ENCODE measurements at places on chromosomes 2 and 18.

GRCh38 chr2:127563458-127564428, 28.3 kb downstream of the MYO7B start:
- DNase-seq = no peak

- no peak for DNase-seq
These were observed 5.5 kb upstream of the ID2 start for GRCh38 chr2:8676191-8676920.

DNA sequence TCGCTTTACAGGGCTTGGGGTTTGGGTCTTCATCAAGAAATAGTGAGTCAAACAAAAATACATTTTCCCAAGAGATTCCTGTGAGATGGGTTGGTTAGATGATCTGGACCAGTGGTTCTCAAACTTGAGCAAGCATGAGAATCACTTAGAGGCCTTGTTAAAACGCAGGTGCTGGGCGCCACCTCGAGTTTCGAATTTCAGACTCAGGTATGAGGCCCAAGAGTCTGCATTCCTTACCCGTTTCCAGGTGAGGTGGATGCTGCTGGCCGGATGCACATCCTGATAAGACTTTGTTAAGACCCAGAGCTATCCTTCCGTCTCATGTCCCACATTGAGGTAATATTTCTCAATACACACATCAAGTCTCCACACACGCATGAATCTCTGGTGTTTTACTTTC, 707.8 kb upstream of the SALL3 start:
- no peak for DNase-seq

DNA sequence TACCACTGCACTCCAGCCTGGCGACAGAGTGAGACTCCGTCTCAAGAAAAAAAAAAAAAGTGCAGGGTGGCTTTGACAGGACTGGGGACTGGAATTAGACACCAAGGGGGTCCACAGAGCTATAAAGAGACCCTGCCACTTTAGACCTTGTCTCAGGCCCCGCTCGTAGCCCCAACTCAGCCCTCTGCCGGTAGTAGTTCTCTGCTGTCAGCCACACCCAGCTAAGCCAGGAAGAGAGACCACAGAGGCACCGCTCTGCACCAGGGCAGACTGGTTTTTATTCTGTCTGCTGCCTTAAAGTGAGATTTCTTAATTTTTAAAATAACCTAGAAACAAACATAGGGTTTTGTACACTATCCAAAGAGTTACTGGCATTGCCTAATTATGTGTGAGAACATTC, 66.0 kb downstream of the STEAP3 start:
- no peak for DNase-seq

GRCh38 chr2:37877457-37878315, 47.4 kb upstream of the RMDN2 start:
- peak; percentile 39 for DNase-seq

GRCh38 chr18:58975781-58976180, 111.1 kb downstream of the ZNF532 start:
- no peak for DNase-seq

DNA sequence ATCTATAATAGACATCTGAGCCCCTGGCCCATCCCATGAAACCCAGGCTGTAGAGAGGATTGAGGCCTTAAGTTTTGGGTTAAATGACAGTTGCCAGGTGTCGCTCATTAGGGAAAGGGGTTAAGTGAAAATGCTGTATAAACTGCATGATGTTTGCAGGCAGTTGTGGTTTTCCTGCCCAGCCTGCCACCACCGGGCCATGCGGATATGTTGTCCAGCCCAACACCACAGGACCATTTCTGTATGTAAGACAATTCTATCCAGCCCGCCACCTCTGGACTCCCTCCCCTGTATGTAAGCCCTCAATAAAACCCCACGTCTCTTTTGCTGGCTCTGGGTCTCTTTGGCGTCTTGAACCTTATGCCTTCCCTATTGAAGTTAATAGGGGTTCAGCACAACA, 110.7 kb downstream of the XRCC5 start:
- no peak for DNase-seq

- no peak for DNase-seq
These were observed 48.8 kb downstream of the SPP2 start for GRCh38 chr2:234099266-234099665.

- DNase-seq = no peak
These were observed 537.9 kb downstream of the EPHA4 start for GRCh38 chr2:221034026-221034701.

DNA sequence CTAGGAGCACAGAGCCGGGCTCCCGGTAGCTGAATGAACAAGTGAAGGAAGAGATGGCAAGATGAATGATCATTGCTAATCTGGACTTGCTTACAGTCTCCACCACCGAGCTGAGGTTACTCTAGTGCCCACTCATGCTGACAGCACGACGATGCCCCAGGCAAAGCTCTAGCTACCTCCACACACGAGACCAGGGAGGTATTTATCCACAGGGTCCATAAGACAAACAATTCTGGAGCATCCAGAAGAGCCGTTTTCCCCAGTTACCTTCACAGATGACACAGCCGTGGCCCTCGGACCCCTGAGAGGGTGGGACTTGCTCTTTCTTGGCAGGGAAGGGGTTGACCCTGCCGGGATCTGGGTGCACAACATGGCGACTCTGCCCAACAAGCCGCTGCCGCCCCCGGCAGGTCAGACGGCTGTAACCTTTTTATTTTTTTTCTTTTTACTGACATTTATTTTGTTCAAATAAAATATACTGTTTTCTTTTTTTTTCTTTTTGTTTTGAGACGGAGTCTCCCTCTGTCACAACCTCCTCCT, 120.3 kb downstream of the PXDN start:
- no peak for DNase-seq

GRCh38 chr18:395456-396250, 104.8 kb downstream of the COLEC12 start:
- DNase-seq = no peak

- no peak for DNase-seq
These were observed 139.4 kb upstream of the GLI2 start for GRCh38 chr2:120596191-120596811.

GRCh38 chr2:95049961-95050360, 24.5 kb downstream of the MAL start:
- DNase-seq = no peak

GRCh38 chr2:217076657-217077232, 216.9 kb upstream of the TNP1 start:
- no peak for DNase-seq

GRCh38 chr18:28088477-28088876, 88.5 kb downstream of the CDH2 start:
- DNase-seq = no peak

DNA sequence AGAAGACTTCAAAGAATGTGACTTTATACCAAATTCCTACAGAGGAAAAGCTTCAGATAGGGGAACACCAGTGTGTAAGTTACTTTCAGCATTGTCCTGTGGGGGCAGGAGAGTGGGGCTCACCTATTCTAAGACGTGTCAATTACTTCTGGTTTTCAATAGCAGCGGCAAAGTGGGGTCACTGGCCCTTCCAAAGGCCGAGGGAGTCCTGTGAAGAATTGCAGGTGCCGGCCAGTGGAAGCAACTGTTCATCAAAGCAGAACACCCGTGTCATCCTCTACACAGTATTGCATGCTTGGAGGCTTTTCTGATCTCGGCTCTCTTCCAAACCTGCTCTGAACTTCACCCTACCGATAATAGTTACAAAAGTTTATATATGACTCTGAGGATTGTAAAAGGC, 1176.5 kb upstream of the TMEFF2 start:
- DNase-seq = no peak

DNA sequence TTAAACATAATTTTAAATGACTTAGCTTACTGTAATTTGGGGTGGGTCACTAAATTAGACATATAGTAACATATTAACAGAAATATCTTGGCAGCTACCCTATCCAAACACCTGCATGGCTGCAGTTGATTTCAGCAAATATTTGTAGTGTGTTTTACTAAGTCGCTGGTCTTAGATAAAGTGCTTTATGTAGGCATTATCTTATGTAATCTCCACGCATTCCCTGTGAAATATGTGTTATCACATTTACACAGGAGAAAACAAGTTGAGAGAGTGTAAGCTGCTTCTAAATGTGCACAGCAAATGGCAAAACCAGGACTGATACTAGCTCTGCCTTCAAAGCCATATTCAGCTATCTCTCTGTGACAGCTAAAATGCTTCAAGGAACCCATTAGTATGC, 72.0 kb downstream of the NYAP2 start:
- DNase-seq = no peak

GRCh38 chr2:97992836-97993825, 2.6 kb downstream of the TMEM131 start:
- DNase-seq = no peak

DNA sequence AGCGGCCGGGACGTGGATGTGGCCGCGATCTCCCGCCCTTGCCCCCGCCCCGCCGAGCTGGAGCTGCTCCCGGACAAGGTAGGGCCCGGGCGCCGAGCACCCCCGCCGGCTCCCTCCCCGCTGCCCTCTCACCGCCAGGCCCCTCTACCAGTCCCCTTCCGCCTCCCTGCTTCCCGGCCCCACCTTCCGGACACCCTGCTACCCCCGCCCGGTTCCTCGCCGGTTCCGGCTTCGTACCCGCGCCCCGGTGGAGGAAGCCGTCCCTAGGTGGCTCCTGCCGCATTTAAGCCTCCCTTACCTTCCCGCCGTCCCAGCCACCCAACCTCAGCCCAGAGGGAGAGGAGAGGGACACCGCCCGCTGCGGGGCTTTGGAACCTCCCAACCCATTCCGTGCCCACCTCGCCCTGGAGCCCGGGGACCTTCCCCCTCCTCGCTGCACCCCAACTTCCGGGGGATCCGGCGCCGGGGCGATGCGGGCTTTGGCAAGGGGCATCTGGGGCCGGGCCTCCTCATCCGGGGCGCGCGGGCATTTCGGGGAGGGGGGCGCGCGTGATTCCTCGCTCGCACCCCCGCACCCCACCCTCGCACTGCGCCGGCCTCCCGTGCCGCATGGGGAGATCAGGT, 475 bp downstream of the B3GNT2 start:
- no peak for DNase-seq

DNA sequence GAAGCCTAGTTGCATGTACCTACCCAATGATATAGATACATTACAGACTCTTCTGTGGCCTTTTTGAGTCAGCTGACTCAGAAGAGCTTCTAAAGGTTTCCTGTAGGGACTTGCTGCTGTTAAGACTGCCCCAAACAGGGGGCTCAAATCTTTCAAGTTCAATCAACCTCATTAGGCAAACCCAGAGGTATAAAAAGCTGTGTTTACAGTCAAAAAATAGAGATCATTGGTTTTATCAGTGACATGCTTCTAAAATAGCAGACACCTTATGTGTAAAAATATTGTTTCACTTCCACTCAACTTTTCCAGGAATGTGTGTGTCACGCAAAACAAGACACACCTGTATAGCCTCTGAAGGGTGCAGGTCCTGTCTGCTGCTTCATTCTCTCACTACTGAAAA, 624.3 kb upstream of the FANCL start:
- DNase-seq = no peak

DNA sequence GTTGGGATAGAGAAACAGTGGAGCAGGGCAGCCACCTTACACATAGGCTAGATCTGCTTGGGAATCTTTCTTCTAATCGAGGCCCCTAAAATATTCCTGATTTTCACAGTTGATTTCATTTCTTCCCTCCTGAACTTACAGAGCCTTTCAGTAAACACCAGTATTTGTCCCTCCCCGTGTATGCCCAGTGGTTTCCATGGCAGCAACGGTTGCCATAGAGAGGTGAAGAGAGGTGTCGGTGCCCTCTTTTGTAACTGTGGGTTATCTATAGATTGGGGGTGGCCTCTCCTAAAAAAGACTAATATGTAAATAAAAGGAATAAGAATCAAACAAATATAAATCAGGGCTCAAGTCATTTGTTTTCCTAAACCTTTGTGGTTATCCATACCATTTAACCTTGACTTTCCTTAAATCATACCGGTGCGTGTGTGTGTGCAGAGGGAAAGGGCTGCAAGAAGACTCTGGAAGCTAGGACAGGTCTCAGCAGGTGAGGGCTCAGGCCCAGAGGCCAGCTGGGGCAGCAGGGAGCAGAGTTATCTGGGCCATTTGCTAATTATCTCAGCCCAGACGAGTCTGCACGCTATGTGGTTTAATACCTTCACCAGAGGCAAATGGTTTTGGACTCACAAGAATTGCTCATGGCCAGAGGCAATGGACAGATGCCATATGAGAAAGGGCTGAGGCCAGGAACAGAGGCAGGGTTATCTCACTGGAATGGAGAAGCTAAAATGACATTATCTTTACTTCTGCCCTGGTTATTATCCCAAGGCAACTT, 35.5 kb downstream of the LIPG start:
- no peak for DNase-seq

- DNase-seq = no peak
These were observed 2.0 kb upstream of the OSR1 start for GRCh38 chr2:19360266-19360965.

GRCh38 chr2:133849341-133849740, 281.1 kb upstream of the NCKAP5 start:
- DNase-seq = no peak

DNA sequence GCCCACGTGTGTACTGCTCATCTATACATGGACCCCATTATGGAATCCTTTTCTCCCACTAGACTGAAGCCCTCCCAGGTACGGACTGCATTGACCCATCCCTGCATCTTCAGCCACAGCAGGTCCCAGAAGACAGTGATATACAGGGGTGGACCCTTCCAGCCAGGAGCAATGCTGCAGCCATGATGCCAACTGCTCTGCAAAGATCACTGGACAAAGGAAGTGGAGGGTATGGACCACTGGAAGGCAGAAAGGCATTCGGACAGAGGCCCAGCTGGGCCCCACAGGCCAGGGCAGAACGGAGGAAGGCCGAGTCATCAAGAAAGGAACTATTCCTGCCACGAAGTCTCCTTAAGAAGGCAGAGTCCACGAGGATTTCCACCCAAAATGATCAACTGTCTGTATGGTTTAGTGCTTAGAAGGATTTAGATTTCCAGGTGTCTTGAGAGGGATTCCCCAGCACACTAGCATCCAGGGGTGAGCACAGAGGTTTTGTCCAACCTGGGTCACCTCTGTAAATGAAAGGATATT, 93.4 kb downstream of the TWIST2 start:
- DNase-seq = no peak

- DNase-seq = no peak
These were observed 39.1 kb downstream of the RMC1 start for GRCh38 chr18:23542461-23542860.

GRCh38 chr2:62733546-62733945, 28.0 kb downstream of the EHBP1 start:
- DNase-seq = no peak

GRCh38 chr2:100142393-100142792, at the start of gene AFF3:
TSS of gene AFF3 (minus strand) at chr2:100142590. CDS start at chr2:100104454, 38,136 bp downstream.
- peak; percentile 13 for DNase-seq

DNA sequence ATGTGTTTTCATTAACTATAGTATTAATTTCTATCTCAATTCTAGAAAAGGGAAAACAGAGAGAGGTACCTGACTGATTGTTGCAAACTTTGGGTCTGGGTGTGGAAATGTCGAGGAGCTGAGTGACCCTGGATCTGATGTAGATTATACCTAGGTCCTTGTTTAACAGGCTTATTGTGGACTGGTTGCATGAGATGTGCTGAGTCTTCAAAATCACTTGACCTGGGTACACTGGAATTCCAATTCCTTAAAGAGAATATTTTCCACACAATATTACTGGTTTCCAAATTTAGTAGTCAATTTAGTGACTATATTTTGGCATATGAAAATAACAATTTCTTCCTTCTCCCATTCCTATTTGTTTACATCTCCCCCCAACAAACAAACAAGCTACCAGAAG, 13.6 kb downstream of the DUSP11 start:
- no peak for DNase-seq
